Stimulated activated CD4-positive, alpha-beta T cell treated with anti-CD3 and anti-CD28 coated beads, Interleukin-12 subunit alpha, Interleukin-12 subunit beta, amount 100 ng/mL, for 4 hours (primary cell): ENCODE measurements at places on chromosomes 7 and 10.

DNA sequence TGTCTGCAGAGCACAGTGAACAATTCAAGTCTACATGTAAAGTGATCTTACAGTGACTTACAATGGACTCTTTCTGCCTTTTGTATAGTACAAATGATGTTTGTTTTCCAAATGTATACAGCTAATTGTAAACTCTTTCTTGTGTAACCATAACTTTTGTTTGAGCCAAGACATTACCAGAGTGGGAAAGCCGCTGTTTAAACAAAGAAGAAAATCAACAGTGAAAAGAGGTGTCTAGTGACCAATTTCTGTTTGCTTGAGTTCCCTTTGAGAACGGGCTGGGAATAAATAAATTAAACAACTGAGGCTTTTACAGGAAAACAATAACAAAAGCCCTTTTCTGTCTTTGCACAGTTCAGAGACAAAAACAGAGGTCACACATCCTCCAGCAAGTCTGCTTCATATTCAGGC is 1163.4 kb downstream of the CNTNAP2 start:
- DNase-seq: no peak

DNA sequence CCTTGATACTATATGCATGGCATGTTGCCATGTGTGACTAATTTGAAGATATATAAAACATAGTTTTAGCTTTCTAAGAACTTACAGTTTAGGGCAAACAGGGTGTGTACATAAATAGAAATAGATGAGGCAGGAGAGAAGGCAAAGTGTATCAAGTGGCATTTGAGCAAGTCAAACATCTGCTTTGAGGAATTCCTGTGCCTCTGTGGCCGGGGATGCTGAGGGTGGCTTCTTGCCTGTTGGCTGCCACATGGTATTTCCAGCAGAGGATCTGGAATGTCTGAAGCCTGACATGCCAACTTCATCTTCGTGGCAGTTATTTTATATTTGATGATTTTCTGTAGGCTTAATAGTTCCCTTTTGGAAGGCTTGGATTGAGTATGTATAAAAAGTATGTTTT is 6.0 kb downstream of the SSBP1 start:
- DNase-seq: no peak

GRCh38 chr7:139687211-139687954 is 90.4 kb downstream of the HIPK2 start:
- no peak for DNase-seq

- no peak for DNase-seq
These were observed 160.9 kb upstream of the NPY start for GRCh38 chr7:24123076-24123475.

DNA sequence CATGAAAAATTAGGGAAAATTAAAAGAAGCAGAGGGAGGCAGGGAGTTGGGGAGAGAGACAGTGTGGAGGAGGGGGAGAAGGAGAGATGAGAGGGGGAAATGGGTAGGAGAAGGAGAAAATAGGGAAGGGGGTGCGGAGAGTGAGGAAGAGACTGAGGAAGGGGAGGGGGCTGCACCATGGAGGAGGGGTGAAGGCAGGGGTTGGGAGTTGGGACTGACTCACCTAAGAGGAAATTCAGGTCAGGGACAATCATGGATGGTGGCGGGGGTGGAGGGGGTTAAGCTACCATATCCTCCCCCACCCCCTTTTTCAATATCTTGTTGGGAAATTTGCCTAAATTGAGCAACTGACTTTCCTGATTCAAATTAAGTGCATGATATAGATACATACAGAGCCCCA is 8.0 kb downstream of the GRK5 start:
- no peak for DNase-seq

GRCh38 chr7:95200741-95201140 is 123.6 kb downstream of the PON1 start:
- DNase-seq: no peak

- DNase-seq: no peak
These were observed 10.1 kb upstream of the HPS1 start for GRCh38 chr10:98456686-98457482.

- no peak for DNase-seq
These were observed 115.7 kb downstream of the PDE1C start for GRCh38 chr7:31954500-31954899.

GRCh38 chr10:113846036-113846435 is 7.8 kb downstream of the DCLRE1A start:
- no peak for DNase-seq

DNA sequence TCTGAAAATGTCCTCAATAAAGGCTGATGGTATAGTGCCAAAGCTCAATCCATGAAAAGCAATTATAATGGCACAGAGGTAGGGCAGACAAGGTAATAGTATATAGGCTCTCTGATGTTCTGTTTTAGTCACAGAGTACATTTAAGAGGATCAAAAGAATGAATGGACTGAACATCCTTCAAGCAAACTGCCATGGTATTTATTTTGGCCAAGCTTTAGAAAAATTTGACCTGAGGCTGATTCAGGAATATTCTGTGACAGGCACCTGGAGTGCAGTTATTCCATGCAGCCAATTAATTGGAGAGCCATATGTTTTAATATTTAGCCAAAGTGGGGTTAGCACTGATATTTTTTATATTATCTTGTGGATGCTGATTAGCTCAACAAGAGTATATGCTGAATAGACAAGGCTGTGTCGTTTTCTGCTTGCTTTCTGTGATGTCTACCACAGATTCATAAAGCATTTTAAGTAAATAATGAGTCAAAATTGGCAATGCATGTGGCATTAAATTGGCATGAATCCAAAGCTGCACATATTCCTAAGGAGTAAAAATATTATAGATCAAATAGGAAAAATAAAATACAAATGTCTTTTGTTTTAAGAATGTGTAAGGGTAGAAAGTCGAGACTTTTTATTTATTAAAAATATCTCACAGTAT is 177.4 kb downstream of the PCLO start:
- DNase-seq: no peak

DNA sequence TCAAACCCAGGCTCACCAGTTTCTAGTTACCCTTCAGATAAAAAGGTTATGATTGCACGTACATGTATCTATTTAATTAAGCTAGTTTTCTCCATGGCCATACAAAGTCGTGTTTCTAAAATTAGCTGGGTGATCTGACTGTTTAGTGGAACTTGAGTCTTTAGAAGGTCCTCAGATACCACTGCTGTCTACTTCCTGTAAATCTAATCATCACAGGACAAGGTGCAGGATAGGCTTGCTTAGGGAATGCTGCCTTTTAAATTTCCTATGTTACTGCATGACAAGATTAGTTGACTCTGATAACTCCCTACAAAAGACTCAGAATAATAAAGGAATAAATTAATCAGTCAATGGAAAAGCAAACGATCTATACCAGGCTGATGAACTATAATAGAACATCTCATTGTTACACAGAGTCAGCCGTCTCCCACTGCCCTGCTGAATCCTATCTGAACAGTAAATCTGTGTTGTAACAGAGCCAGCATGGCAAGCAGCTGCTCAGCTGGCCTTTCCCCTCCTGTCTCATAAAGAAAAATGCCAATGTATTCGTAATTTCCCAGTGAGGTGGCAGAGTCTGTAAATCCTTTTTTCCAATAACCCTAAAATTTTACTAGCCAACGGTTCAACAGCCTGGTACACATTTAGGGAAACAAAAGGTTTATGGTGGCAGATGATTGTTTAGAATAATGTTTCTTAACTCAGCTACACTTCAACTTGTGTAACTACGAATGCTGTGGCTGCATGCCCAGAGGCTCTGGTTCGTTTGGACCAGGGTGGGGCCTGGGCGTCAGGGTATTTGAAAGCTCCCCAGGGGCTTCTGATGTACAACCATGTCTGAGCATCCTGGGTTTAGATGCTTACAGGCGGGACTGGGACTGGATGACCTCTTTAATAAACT is 318.0 kb downstream of the PAXIP1 start:
- DNase-seq: no peak

GRCh38 chr10:113252650-113253618 is 299.9 kb upstream of the HABP2 start:
- DNase-seq: no peak

DNA sequence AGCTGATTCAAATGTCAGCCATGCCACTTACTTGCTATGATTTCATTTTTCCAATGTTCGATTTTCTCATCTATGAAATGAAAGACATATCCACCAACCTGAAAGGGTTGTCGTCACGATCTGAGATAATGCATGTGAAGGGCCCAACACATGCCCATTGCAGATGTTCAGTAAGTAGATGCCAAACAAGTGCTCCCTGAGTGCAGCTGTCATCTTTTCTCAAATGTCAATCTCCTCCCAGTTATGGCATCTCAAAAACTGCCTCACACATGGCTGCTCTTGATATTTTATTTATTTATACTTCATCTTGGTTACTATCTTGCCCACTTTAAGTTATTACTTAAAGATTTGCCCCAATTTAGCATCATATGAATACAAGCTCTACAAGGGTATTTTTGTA is 16.8 kb downstream of the CPEB3 start:
- DNase-seq: no peak

GRCh38 chr10:79985481-79986072 is 36.7 kb upstream of the SFTPD start:
- DNase-seq: no peak

DNA sequence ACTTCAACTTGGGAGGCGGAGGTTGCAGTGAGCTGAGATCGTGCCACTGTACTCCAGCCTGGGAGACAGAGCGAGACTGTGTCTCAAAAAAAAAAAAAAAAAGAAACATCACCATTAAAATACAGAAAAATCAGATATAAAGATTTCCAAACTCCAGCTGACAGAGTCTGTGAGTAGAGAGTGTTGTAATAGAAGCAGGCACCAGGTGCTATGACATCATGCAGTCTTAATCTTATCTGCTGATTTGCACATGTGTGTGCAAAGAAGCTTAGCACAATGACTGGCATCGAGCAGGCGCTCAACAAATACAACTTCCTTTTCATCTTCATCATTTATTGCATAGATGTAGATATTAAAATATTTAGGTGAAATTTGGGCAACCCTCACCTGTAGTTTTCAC is 92.2 kb downstream of the PRKCQ start:
- no peak for DNase-seq

DNA sequence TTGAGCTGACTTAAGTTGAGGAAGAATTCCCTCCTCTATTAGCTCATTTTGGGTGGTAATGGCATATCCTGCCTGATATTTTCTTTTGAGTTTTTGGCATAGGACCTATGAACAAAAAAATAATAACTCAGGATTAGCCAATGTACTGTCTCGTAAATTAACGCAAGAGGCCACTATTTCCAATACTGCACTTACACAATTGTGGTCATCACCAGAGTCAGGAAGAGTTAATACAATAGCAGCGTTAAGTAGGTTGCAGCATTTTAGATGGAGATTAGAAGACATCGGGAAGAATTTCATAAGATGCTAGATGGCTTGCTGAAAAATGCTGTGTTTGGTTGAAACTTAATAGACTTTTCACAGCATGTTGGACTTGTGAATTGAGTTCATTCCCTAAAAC is 36.4 kb downstream of the ANTXRL start:
- DNase-seq: no peak

DNA sequence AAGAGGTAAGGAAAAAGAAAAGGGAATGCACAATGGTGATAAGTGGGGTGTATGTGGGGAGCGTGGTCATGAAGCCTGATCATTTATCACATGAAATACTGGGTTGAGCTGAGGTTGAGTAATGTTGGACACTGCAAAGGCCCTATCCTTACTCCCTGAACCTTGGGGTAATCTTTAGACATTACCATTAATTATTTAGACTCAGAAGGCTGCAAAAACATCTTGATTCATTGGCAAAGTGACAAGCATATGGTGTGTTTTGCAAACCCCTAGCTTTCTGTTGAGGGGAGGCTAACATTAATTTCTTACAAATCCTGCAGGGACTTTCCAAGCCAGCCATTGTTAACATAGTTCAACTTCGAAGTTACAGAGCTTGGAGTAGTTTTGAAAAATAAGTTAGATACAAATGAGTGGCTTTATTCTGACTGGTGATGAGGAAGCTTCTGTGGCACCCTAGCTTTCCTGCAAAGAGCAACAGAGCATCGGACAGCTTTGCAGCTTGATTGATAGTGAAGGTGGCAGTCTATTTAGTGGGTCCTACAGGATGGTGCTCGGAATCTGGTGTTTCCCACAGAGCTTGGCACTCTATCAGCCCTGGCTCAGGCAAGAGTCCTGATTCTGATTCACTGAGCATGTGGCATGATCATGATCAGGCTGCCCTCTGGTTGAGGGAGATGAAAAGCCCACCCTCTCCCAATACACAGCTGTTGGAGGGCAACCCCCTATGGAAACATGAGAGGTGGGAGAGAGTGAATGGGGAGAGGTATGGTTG is 153.7 kb upstream of the NPVF start:
- DNase-seq: no peak
